HepG2 (cell line): ENCODE measurements at places on chromosomes 1 and 21. TPM values are rescaled to one million over a fixed set of nuclear protein-coding genes. Genes with fewer than 3 reads are reported as not detected.

- no peaks in the 10 kb centered on the region for H3K36me3 ChIP-seq
- H3K4me3 ChIP-seq, result no peak overlapping the region
- DNase-seq, result peak; percentile 28
- no peaks in the 10 kb centered on the region for H3K4me1 ChIP-seq
- no peaks in the 10 kb centered on the region; the same call in 1 of the 2 replicates for H3K27me3 ChIP-seq
Measured at GRCh38 chr1:147892731-147893214, 9.8 kb upstream of the GJA8 start.

DNA sequence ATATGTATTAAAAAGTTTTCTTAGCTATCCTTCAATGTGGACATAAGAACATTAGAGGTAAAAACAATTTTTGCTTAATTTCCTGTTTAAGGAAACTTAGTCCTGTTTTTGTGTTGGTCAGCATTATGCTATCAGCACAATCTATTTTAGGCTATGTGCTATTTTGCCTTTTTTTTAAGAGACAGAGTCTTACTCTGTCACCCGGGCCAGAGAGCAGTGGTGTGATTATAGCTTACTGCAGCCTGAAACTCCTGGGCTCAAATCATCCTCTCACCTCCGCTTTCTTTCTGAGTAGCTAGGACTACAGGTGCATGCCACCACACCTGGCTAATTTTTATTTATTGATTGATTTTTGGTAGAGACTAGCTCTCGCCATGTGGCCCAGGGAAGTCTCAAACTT is 199.1 kb upstream of the TMPRSS15 start:
- H3K36me3 ChIP-seq, result no peaks in the 10 kb centered on the region
- H3K27me3 ChIP-seq, result no peaks in the 10 kb centered on the region
- H3K4me3 ChIP-seq, result no peak overlapping the region

DNA sequence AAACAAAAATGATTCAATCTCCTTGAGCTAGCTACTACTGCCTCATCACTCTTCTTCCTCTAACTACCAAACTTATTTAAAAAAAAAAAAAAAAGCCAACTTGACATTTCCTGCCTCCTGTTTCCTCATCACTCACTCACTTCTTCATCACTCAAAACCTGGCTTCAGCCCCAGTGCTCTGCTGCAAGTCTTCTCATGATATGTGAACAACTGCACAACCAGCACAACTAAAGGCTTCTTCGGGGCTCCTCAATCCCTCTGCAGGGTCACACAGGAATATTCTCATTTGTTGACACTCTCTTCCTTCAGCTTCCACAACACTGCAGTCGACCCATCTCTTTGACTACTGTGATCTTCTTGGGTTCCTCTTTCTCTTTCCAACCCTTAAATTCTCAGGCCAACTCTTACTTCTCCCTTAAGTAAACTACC is 7.6 kb downstream of the MTF1 start:
- no peak overlapping the region for H3K27ac ChIP-seq
- H3K36me3 ChIP-seq, result peaks cover 5% of the 10 kb centered on the region
- H3K27me3 ChIP-seq, result no peaks in the 10 kb centered on the region; the same call in 1 of the 2 replicates
- no peak overlapping the region for H3K4me3 ChIP-seq

DNA sequence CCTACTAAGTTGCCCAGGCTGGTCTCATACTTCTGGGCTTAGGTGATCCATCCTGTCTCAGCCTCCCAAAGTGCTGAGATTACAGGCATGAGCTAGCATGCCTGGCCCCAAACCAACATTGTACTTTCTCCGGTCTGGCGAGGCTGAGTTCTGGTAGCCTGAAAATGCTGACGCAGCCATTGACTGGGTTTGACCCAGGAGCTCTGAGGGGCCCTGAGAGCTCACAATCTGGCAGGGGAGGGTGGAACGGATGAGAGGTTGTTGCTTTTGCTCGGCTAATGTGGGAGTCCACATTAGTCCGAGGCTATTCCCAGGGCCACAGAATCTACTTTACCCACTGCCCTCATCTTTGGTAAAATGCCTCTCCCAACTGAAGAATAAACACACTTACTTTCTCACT is 35.1 kb upstream of the PARP1 start:
- H3K27me3 ChIP-seq, result peaks cover 6% of the 10 kb centered on the region; the same call in 1 of the 3 replicates
- H3K4me3 ChIP-seq, result no peak overlapping the region
- H3K4me1 ChIP-seq, result no peaks in the 10 kb centered on the region
- H3K36me3 ChIP-seq, result no peaks in the 10 kb centered on the region
- no peak for DNase-seq
- H3K27ac ChIP-seq, result no peak overlapping the region

DNA sequence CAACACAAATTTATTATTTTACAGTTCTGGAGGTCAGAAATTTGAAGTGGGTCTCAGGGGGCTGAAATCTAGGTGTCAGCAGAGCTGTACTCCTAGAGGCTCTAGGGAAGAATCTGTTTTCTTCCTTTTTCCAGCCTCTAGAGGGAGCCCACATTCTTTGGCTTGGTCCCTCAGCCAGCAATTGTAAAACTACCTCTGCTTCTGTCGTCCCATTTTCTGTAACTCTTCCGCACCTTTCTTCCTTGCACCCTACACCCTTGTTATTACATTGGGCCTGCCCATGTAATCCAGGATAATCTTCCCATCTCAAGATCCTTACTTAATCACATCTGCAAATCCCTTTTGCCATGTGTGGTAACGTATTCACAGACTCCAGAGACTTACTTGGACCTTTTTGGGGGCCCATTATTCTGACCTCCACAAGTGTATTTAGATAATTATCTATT is 24.8 kb upstream of the THEM4 start:
- H3K36me3 ChIP-seq, result no peaks in the 10 kb centered on the region
- H3K4me3 ChIP-seq, result no peak overlapping the region
- H3K27me3 ChIP-seq, result no peaks in the 10 kb centered on the region
- no peak overlapping the region for H3K27ac ChIP-seq

- H3K4me1 ChIP-seq, result no peaks in the 10 kb centered on the region
- H3K27me3 ChIP-seq, result no peaks in the 10 kb centered on the region; the same call in 1 of the 2 replicates
- DNase-seq, result no peak
- no peak overlapping the region for H3K4me3 ChIP-seq
Measured at GRCh38 chr1:36572142-36572715, 89.5 kb upstream of the CSF3R start.

The OR2T11 gene
- total RNA-seq, result not detected in 2 replicates

The OPTC gene
- not detected in 2 replicates for total RNA-seq

DNA sequence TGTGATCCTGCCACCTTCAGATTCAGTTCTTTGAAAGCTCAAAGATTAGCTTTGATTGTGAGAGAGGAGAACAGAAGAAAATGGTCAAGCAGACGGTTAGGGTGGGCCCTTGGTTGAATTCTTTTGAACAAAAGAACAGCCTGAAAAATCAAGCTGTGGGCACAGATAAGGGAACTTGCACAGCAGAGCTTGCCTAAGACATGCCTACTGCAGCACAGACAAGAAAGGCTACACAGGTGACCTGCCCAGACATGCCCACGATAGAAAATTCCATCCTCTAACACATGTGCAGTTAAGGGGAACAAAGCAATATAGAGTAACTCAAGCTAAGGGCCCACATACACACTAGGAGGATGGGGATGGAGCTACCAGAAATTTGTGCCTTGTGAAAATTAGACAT is 512.5 kb upstream of the LRRC7 start:
- H3K4me3 ChIP-seq, result no peak overlapping the region
- no peak for DNase-seq
- H3K27ac ChIP-seq, result no peak overlapping the region
- no peaks in the 10 kb centered on the region for H3K27me3 ChIP-seq
- no peaks in the 10 kb centered on the region for H3K4me1 ChIP-seq

GRCh38 chr1:183058851-183059502 is 35.8 kb downstream of the LAMC1 start:
- no peak overlapping the region for H3K27ac ChIP-seq
- H3K4me1 ChIP-seq, result peaks cover 28% of the 10 kb centered on the region
- no peak overlapping the region for H3K4me3 ChIP-seq

DNA sequence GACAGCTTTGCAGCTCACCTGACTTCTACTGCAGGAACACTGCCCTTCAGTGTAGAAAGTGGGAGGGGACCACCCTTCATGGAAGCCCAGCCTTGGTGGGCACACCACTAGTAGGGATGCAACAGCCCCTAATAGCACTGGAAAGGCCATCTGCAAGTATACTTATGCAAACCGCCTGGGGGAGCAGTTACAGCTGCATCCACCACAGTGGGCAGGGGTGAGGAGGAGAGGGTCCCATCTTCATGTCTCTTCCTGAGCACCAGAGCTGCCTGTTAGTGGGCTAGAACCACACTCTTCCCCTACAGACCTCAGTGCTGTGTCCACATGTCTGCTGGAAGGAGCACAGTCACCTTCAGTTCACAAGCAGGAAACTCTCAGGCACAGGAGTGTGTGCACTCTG is 66.2 kb upstream of the LHX8 start:
- H3K4me1 ChIP-seq, result no peaks in the 10 kb centered on the region
- no peak overlapping the region for H3K4me3 ChIP-seq
- no peak overlapping the region for H3K27ac ChIP-seq
- DNase-seq, result no peak
- H3K36me3 ChIP-seq, result no peaks in the 10 kb centered on the region
- no peaks in the 10 kb centered on the region for H3K27me3 ChIP-seq

The CFHR3 gene
- total RNA-seq, result not detected in 2 replicates

DNA sequence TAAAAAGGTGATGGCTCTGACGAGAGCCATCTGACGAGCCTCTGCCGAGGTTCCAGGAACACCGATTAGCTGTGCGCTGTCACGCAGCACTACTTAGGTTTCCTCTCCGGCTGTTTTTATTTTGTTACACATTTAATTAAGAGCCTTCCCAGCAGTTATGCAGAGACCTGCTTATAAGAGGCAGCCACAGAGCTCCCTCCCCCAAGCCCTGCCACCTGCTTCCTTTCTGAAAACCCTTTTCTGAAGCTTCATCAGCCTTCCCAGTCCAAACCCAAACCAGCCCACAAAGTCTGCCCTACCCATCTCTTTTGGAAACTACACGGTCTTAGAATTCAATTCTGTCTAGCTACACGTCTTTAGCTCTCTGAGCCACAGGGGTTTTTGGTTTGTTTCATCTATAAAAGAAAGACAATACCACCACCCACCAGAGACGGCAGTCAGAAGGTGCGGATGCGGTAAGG is 49.1 kb downstream of the ERI3 start:
- H3K4me3 ChIP-seq, result no peak overlapping the region
- H3K36me3 ChIP-seq, result peaks cover 69% of the 10 kb centered on the region
- no peaks in the 10 kb centered on the region for H3K4me1 ChIP-seq
- H3K27ac ChIP-seq, result no peak overlapping the region
- no peak for DNase-seq

- H3K27me3 ChIP-seq, result no peaks in the 10 kb centered on the region
- H3K36me3 ChIP-seq, result no peaks in the 10 kb centered on the region
- peaks cover 9% of the 10 kb centered on the region for H3K4me1 ChIP-seq
- DNase-seq, result no peak
Measured at GRCh38 chr1:172824209-172824608, 165.3 kb downstream of the FASLG start.

- no peaks in the 10 kb centered on the region for H3K4me1 ChIP-seq
- no peak for DNase-seq
- no peaks in the 10 kb centered on the region for H3K27me3 ChIP-seq
Measured at GRCh38 chr1:35585281-35585680, 12.2 kb downstream of the TFAP2E start.
